Activated naive CD4-positive, alpha-beta T cell treated with anti-CD3 and anti-CD28 coated beads, Interleukin-2, amount 50 U/mL, for 72 hours (primary cell): ENCODE measurements at places on chromosomes 13 and 19. TPM values are rescaled to one million over a fixed set of nuclear protein-coding genes. Genes with fewer than 3 reads are reported as not detected.

DNA sequence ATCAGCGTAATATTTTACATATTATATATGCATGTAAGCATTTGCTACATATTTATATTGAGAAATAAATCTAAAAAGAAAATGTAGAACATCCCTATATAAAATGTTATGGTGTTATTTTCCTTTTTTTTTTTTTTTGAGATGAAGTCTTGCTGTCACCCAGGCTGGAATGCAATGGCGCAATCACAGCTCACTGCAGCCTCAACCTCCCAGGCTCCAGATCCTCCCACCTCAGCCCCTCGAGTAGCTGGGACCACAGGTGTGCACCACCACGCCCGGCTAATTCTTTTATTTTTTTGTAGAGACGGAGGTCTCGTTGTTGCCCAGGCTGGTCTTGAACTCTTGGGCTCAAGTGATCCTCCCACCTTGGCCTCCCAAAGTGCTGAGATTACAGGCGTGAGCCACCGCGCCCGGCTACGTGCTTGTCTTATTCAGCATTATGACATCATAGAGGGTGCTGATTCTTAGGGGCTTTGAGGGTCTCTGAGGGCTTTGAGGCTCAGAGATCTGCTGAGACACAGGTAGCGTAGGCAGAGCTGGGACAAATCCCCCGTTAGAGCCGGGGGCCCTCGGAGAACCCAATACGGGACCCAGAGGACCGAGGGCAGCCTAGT, 101.9 kb downstream of the GADD45B start:
- no peak for DNase-seq

DNA sequence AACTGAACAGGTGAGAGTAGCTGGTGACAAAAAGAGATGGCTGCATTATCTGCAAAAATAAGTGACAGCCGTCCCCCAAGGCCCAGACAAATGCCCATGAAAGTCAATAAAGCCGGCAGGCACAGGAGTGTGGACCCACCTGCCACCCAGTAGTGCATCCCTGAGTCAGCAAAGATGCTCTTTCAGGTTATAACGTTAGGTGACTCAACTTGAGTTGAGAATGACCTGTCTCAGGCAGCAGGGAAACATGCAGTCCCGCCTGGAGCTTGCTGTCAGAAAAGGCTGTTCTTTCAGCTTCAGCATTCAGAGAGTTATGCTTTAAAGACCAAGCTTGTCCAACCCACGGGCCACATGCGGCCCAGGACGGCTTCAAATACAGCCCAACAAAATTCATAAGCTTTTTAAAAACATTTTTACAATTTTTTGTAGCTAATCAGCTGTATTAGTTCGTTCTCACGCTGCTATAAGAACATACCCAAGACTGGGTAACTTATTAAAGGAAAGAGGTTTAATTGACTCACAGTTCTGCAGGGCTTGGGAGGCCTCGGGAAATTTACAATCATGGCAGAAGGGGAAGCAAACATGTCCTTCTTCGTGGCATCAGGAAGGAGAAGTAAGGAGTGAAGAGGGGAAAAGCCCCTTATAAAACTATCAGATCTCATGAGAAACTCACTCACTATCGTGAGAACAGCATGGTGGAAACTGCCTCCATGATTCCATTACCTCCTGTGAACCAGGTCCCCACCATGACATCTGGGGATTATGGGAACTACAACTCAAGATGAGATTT, 110.4 kb downstream of the RAB20 start:
- no peak for DNase-seq

GRCh38 chr19:42532891-42533290, 4.6 kb upstream of the CEACAM1 start:
- no peak for DNase-seq

- DNase-seq = no peak
These were observed 4.5 kb downstream of the NAA16 start for GRCh38 chr13:41315443-41316047.

DNA sequence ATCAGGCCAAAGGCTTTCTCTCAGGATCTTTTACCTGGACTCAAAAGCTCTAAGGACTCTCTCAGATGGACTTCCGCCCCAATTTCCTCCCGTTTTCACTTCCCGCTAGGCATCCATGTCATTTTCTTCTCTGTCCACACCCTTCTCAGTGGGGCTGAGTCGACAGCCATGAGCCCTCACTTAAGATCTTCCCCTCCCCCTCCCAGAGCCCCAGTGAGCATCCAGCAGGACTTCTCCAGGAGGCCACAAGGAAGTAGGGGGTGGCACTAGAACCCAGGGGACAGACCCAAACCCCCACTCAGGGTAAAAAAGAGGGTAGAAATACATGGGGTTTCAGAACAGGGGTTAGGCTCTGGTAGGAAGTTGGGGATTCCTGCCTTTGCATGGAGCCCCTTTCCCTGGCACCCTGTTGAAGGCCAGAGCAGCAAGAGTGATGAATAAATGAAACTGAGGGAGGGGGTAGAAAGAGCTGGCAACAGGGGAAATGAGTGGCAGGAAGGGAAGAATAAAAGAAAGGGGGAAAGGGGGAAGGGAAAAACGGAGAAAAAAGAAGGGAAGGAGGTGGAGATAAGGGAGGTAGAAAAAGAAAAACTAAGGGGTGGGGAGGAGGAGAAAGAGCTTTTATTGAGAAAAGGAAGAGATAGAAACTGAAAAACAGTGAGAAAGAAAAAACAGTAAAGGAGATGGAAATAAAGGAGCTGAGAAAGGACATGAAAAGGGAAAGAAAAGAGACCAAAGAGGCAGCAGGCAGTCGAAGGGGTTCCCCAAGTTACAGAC, 42.3 kb downstream of the DEDD2 start:
- DNase-seq = no peak

Gene ADAT3
- 8.5 TPM for total RNA-seq
